Muscle of leg (tissue), 16 donors: ENCODE measurements at places on chromosomes 4 and X.

DNA sequence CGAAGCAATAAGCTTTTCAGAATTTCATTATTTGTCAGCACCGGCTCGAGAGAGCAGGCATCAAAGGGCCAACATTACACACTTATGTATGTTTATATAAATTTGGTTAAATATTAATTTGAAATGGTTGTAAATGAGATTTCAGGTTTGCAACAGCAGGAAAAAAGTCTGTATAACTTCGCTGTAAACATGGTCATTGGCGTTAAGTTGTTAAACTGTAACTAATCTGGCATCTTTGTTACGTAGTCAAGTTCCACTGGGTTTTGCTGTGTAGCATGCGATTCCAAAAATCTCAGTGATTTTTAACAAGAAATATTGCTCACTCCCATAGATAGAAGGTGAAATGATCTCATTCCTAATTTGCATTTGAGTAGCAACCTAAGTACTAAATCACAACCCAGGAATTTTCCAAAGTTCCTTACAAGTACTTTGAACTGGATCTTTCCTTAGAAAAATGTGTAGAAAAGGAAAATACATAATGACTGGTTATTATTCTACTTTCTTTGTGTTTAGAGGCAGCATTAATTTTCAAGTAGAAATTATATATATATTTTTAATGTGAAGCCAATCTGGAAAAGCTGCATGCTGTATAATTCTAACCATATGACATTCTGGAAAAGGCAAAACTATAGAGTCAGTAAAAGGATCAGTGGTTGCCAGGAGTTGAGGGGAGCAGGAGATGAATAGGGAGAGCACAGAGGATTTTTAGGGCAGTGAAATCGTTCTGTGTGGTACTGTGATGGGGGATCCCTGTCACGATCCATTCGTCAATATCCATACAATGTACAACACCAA lies 222.1 kb downstream of the CBR4 start:
- DNase-seq: peak; percentile 80

GRCh38 chr4:158129694-158130093 lies 43.1 kb downstream of the GASK1B start:
- no peak for DNase-seq

- no peak for DNase-seq
Observed at GRCh38 chrX:97027384-97027922, 143.7 kb downstream of the RPA4 start.

- DNase-seq: peak; percentile 84
Observed at GRCh38 chrX:40266490-40267333, 169.0 kb upstream of the BCOR start.

GRCh38 chr4:67713529-67714247 lies 12.7 kb upstream of the UBA6 start:
- DNase-seq: no peak

DNA sequence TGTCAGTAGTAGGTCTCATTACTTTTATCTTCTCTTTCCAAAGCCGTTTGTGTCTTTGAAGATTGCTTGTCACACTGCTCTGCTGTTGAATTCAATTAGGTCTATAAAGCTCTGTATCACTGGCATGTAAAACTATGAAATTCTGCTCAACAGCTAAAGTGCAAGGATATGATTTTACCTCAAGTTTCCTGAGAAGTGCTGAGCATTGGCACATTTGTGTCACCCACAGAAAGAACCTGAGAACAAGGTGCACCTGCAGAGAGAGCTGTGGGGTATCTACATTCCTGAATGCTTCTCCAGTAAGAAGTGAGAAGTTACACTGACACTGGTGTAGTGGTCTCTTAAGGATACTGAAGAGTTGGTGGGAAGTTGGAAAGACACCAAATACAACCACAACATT lies 274.0 kb downstream of the INPP4B start:
- DNase-seq: no peak

DNA sequence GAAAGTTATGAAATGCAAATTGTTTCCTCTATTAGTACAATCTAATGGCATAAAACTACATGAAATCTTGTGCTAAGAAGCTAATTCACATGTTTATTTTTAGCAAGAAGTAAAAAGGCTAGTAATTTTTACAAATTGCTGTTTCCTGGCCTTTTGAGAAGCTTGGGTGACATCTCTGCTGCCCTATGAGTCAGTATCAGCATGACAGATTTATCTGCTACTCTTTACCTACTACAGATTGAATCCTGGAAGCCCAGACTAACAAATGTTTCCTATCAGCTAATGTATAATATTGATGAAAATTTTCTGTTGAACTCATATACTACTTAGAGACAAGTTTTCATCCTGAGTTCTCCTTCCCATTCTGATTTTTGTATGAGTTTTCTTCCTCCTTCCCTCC lies 232.4 kb downstream of the DCTD start:
- DNase-seq: no peak

DNA sequence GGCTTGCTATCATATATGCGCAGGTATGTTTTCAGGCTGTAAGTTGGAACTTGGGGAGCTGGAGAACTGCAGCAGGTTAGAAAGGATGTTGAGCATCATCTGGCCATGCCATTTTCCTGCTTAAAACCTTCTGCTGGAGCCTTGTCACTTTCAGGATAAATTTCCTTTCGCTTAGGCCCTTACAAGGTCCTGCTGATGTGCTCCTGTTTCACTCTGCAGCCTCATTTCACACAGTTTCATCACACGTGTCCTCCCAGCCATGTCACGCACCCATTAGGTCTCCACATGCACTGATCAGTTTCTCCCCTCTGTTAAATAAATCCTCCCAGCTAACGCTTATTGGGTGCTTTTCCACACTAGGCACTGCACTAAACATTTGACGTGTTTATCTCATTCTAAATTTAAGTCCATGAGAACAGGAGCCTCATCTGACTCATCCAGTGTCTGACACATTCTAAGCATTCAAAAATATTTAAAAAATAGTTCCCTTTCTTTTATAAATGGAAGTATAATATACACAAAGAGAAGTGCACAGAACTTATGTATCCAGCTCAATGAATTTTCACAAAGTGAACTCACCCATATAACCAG lies 14.5 kb downstream of the SOD3 start:
- no peak for DNase-seq

DNA sequence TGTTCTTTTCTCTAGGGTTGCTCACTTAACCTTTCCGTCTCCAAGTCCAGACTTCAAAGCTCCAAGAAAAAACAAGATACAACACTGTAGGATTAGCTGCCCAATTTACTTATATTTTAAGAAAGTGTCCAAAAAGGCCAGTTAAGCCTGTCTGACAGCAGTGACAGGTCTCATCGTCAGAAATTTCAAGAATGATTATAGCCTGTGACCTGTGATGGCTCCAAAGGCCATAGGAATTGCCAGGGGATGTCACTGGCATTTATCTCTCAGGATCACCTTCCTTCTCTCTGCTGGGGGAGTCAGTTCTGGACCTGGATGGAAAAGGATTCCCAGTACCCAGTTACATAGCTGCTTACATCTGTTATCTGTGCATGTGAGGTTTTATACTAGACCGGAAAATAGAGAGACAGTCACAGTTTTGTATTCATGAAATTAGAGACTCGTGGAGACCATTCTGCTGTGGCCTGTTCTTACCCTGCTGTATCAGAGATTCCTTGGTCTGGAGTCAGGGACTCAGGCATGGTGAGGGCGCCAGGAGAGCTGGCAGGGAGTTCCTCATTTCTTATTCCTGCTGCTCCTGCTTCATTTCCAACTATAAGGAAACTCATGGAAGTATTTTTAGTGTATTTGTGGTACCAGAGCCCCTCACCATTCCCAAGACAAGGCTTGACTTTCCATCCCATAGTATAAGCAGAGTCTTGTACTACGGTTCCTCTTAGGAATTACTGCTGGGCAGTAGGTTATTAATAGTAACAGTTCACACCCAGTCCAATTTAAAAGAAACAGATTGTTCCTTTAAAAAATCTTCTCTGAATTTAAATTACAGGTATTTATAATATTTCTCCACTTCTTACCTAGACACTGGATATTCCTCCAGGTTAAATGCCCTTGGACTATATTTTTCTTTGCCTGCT lies 220.8 kb downstream of the SHROOM3 start:
- no peak for DNase-seq

DNA sequence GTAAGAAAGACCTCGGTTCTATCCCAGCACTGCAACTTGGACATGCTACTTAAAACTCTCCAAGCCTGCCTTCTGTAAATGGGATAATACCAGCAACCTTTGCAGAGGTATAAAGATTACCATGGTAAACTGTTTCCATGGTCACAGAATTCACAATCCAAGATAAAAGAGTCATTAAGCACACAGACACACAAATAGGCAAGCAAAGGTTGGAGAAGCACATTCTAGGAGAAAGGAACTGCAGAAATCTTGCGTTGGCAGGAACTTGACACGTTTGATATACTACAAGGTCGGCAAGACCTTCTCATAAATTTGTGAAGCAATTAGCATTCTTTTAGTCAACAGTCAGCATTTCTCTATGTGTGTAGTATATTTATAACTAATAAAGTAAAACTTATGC lies 12.3 kb upstream of the CHRNA9 start:
- DNase-seq: no peak

DNA sequence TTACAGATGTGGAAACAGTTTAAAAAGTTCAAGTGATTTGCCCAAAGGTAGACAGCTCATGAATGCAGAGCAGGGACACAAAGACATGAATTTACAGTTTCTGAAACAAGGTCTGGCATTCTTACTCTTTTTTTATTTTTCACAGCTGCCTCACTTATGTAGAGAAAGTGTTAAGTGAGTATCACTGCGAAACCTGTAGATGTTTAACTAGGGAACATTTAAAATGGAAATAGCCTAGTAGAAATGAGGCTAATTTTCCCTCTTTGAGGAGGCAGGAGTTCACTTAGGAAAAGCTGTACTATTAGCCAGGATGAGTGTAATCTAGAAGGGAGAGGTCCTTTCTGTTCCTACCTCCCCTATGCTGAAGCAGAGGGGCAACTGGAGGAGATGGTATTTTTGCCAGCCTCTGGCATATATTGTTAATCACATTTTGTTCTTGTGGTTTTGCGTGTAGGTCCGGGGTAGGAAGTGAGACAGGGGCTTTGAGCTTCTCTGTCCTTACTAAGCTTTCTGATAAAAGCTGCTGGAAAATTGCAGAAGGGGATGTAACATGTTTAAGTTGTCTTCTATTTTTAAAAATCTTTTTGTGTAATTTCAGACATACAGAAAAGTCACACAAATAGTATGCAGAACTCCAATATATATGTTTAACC lies 492.8 kb upstream of the NR3C2 start:
- DNase-seq: no peak

- no peak for DNase-seq
Observed at GRCh38 chrX:2561456-2561855, 60.7 kb upstream of the DHRSX start.

GRCh38 chr4:180741703-180742102 lies 1501.5 kb upstream of the TENM3 start:
- DNase-seq: no peak

DNA sequence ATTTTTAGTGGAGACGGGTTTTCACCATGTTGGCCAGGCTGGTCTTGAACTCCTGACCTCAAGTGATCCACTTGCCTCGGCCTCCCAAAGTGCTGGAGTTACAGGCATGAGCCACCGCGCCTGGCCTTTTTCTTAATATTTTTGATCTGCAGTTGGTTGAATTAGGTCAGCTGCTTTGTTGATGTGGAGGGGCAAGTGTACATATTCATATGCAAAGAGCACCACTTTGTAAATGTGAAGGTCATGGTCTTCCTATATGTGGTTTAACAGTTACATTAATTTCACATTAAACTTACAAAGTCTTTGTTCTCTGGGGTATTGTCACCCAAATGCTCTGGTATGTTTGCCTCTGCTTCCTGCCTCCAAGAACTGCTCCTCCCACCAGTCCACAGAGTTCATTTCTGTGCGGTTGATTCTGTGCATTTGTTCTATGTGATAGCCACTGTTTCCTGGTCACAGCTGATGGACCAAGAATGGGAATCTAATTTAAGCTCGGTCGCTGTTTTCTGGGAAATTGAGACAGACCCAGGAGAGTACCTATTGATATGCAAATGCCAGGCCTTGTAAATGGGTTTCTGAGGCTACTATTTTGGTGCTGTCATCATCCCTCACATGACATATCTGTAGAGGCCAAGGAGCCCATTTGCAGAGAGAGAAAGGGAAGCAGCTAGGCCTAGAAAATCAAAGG lies 26.9 kb upstream of the HPSE start:
- no peak for DNase-seq

DNA sequence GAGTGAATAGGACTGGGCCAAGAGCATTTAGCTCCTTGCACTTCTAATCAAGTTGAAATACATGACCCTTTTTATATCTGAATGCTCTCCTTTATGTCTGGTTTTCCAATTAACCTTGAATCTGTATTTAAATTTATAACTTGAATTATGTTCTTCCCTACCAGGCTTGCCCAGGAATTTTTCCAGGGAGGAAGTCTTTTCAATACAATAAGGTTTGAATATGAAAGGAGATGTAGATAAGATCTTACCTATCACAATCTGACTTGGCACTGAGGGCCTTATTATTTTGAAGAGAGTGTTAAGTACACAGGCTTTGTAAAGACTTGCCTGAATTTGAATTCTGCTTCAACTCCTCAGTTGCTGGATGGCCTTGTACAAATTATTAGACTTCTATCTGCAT lies 555.7 kb downstream of the PCDH7 start:
- DNase-seq: no peak

- DNase-seq: no peak
Observed at GRCh38 chr4:52833941-52834525, 28.1 kb upstream of the RASL11B start.

DNA sequence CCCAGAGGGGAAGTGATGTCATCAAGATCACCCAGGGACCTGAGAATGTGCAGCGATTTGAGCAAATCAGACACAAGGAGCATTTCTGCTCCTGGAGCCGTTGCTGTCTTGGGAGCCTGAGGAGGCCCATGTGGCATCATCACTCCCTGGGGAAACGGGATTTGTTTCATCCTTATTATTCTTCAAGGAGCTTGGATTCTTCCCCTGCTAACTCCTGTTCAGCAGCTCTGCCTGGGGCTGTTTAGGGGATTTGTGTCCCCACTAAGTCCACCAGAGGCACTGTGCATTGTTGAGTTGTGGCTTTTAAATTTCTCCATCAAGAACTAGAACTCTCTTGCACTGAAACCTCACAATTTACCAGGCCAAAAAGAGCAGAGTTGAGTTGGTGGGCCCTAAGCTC lies 104.2 kb upstream of the MSX1 start:
- no peak for DNase-seq

- peak; percentile 41 for DNase-seq
Observed at GRCh38 chrX:53440621-53441517, 6.7 kb upstream of the HSD17B10 start.
